Lung (tissue), 17 donors: ENCODE measurements at places on chromosomes 2 and 18. TPM values are rescaled to one million over a fixed set of nuclear protein-coding genes. Genes with fewer than 3 reads are reported as not detected.
A peak's percentile ranks its signal among the peaks of the same experiment; 100 is the strongest.

DNA sequence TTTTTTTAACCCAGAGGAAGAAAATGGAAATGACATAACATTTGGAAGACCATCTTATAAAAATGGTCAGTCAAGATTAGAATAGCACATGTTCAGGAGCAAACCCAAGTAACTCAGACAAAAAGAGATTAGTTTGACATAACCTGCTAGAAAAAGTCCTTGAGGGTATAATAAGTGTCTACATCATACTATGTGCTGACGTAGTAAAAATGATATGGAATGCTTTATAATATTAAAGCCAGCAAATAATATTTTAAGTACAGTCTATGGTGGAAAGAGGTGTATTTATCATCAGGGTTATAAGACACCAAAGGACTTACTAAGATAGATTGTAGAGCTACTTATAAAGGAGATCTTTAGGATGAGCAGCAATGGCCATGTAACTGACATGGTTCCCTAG is 169.0 kb downstream of the LTBP1 start:
- DNase-seq: peak; percentile 7

DNA sequence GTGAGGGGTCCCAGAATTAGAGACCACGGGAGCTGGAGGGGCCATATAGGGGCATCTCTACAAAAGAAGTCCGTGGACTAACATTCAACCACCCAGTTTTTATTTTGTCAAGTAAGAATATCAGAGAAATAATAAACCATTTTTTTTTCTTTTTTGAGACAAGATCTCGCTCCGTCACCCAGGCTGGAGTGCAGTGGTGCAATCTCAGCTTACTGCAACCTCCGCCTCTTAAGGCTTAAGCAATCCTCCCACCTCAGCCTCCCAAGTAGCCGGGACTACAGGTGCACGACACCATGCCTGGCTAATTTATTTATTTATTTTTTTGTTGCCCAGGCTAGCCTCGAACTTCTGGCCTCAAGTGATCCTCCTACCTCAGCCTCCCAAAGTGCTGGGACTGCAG is 82.7 kb downstream of the ZFP36L2 start:
- no peak for DNase-seq

DNA sequence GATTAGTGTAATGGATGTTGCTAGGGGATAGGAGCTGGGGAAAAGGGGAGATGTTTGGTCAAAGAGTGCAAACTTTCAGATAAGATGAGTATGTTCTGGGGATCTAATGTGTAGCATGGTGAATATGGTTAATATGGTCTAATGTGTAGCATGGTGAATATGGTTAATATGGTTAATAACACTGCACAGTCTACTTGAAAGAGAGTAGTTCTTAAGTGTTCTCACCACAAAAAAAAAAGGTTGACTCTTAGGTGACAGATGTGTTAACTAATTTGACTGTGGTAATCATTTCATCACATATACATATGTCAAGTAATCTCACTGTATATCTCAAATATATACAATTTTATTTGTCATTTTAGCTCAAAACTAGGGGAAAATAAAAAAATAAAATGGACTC is 121.3 kb upstream of the CD226 start:
- no peak for DNase-seq

- no peak for DNase-seq
These were observed 213.7 kb upstream of the FOSL2 start for GRCh38 chr2:28178946-28179345.

- DNase-seq: no peak
These were observed 332.4 kb upstream of the MYT1L start for GRCh38 chr2:2663401-2664036.

GRCh38 chr2:173218326-173219056 is 136.2 kb upstream of the CDCA7 start:
- DNase-seq: peak; percentile 56

DNA sequence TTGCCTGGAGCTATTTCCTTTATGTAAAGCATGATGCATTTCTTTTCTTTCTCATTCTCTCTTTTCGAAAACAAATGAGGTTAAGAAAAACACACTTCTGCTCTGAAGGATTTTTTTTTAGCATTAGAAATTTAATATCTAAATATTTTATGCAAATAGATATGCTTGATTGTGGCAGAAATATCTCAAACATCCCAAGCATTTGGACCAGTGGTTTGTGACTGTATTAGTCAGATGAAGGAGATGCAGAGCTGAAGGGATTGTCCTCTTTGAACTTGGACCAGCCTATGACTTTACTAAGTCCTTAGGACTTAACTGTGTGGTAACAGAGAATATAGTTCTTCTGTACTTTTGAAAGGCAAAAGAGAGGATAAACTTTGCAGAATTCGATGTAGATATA is 335.9 kb upstream of the NT5C1B start:
- DNase-seq: no peak

DNA sequence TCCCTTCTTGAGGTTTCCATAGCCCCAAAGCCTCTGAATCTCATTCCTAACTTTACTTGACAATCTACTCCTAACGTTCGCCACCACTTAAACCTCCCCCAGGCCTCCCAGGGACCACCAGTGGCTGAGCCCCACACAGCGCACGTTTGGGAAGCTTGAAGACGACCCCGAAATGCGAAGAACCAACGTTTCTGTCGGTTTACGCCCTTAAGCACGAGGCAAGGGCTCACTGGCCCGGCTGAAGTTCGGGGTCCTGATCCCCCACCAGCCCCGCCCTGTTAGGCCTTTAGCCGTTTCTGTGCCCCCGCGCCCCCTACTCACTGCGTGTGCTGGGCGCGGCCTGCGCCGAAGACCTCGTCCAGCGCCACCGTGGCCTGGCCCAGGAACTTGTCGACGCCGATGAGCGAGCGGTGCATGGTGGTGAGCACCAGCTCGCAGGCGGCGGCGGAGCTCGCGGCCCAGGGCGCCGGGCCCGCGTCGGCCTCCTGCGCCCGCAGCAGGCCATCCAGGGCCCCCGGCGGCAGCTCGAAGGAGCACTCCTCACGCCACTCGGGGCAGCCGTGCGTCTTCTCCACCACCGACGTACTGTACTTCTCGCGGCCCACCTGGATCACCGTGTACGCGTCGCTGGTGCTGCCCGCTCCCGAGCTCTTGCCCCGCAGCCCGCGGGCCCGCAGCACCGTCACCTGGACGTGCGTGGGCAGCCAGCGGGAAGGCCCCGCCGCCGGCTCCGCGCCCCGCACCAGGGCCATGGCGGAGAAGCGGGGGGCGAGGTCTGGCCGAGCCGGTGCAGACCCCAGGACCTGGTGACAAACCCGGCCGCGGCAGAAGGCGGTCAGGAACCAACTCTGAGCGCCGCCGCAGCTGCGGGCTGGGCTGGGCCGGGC is 479 bp downstream of the RAB11FIP5 start:
- DNase-seq: peak; percentile 52

DNA sequence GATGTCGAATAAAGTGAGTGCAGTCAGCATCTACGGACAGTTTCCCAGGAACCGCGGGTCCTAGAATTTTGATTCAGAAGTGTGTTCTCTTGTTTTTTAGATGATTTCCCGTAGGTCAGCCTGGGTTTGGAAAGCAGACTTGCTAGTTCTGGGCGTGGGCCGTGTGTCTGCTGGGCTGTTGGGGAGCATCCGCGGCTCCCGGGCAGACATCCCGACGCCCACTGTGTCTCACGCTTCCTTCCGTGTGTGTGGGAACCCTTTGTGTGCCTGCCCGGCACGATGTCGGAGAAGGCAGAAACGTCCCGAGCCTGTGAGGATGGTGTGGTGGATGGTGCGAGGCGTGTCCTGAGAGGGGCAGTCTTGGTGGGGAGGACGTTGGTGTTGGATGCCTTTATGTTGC is 18.4 kb downstream of the CTDP1 start:
- DNase-seq: no peak

- DNase-seq: peak; percentile 60
These were observed 820 bp upstream of the SH3BP4 start for GRCh38 chr2:234950730-234951663.

DNA sequence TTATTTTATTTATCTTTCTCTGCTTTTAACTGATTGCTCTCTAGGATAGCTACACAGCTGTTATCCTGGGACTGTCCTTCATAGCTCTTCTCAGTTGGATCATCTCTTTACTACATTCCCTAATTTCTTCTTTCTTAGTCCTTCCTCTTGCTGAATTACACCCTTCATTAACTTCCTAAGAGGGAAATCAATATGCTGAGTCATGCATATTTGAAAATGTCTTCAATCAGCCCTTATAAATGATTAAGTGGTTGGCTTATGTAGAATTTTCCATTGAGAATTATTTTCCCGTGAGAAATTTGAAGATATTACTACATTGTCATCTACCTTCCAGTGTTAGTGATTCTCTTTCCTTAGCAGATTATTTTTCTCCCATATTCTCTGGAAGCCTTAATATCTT is 214.2 kb downstream of the SOCS6 start:
- no peak for DNase-seq

DNA sequence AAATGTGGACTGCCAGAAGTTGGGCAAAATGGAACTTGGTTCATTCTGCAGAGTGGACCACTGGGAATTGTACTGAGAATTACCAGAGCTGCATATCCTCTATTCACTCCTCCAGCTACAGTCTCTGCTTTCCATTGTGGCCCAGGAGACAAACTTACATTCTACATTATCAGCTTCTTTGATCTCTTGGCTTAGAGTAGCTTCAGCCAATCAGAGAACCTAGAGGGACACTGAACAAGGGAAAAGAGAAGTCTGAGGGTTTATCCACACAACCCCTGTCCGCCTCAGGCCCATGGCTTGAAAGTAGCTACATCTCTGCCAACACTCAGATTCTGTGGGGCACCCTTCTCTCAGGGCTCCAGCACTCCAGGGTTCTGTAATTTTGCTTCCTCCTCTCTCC is 251.1 kb downstream of the TRIB2 start:
- DNase-seq: no peak

DNA sequence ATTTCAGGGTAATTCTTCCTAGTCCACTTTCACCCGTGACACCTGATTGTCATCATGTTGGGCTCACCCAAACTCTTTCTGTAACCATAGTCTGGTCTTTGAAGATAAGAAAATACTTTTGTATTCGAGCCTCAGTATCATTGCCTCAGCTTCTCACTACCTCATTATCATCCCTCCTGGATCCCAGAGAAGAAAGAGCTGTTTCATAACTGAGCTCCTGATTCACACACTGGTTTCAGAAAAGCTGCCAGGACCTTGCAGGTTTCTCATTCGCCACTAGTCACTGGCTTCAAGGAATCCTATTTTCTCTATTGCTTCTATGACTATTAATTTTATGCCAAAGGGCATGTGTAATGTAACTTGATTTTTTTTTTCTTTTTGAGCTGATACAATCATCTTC is 2.9 kb upstream of the CRIM1 start:
- DNase-seq: no peak

GRCh38 chr2:31729442-31730092 is 148.8 kb upstream of the SRD5A2 start:
- peak; percentile 1 for DNase-seq

GRCh38 chr2:34734042-34734441 is 1134.9 kb upstream of the FAM98A start:
- DNase-seq: no peak

DNA sequence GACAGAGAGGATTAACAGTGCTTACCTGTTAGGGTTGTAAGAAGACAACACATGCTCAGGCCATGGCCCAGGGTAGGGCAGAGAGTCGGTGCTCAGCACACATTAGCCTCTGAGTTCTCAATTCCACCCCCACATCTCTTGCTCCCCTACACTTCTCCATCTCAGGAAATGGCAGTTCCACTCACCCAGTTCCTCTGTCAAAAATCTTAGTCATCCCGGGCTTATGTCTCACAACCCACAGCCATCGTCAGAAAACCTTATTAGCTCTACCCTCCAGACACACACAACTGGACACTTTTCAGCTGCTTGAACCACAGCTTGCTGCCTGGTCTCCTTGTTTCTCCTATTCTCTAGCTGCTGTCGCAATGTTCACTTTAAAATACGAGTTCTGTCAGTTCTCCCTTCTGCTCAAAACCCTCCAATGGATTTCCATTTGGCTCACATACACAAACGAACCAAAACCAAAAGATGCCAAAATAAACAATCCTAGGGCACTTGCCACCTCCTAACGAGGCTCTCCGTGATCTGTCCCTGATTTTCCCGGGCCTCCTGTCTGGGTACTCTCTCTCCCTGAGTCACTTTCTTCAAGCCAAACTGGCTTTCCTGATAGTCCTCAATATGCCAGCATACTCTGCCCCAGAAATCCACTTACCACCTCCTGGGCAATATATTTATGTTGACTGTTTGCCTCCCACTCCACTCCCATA is 89.7 kb downstream of the KCTD1 start:
- no peak for DNase-seq

GRCh38 chr2:218257390-218257981 is 3.3 kb upstream of the GPBAR1 start:
- DNase-seq: peak; percentile 18

GRCh38 chr2:146807568-146808168 is 1037.2 kb upstream of the ACVR2A start:
- no peak for DNase-seq

DNA sequence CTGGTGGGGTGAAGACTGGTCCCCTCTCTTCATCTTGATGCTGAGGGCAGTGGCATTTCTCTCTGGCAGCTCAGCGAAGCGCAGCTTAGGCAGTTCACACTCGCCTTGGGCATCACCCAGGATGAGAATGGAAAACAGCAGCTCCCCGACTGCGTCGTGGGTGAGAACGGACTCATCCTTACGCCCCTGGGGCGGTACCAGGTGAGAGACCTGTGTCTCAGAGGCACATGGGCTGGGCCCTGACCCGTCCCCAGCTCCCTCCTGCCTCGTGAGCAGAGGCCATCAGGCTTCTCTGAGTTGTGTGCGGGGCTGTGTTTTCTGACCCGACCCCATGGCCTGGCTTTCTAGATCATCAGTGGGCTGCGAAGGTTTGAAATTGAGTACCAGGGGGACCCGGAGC is 8.2 kb upstream of the CCDC74A start:
- DNase-seq: no peak

DNA sequence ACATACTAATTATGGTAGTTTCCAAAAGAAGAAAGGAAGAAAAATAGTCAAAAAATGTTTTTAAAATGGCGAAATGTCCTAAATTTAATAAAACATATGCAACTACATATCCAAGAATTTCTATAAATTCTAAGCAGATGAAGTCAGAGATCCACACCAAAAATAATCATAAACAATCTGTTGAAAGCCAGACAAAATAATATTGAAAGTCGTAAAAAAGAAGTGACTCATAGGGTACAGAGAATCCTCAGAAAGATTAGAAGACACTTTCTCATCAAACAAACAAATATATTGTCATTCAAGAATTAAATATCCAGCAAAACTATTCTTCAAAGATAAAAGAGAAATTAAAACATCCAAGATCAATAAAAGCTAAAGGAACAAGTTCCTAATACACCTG is 281.4 kb upstream of the ZNF804A start:
- no peak for DNase-seq

Gene PLEKHH2
- total RNA-seq: 311 TPM

Gene SP140
- total RNA-seq: 6.7 TPM

Gene PPIL3
- 19.0 TPM for total RNA-seq

Gene DSG2
- total RNA-seq: 26.8 TPM
